RKO (cell line): ENCODE measurements at places on chromosomes 16 and 17.
A peak's percentile ranks its signal among the peaks of the same experiment; 100 is the strongest.

GRCh38 chr17:39591958-39592954, 15.5 kb downstream of the NEUROD2 start:
- DNase-seq: peak; percentile 56

DNA sequence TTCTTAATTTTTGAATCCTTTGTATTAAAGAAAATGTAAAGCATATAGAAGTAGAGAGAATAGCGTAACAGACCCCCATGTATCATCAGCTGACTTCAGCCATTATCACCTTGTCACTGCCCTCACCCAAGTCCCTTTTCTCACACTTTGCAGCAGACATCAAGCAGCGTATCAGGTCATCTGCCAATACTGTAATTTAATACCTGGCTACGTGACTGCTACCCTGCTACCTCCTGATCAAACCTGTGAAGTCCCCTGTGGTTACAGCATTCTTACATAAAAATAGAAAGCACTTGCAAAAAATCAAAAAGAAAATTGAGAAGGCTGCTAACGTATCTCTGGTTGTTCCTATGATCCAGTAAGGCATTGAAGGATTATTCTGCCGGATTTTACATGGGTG, 96.4 kb downstream of the PLCG2 start:
- DNase-seq: no peak

DNA sequence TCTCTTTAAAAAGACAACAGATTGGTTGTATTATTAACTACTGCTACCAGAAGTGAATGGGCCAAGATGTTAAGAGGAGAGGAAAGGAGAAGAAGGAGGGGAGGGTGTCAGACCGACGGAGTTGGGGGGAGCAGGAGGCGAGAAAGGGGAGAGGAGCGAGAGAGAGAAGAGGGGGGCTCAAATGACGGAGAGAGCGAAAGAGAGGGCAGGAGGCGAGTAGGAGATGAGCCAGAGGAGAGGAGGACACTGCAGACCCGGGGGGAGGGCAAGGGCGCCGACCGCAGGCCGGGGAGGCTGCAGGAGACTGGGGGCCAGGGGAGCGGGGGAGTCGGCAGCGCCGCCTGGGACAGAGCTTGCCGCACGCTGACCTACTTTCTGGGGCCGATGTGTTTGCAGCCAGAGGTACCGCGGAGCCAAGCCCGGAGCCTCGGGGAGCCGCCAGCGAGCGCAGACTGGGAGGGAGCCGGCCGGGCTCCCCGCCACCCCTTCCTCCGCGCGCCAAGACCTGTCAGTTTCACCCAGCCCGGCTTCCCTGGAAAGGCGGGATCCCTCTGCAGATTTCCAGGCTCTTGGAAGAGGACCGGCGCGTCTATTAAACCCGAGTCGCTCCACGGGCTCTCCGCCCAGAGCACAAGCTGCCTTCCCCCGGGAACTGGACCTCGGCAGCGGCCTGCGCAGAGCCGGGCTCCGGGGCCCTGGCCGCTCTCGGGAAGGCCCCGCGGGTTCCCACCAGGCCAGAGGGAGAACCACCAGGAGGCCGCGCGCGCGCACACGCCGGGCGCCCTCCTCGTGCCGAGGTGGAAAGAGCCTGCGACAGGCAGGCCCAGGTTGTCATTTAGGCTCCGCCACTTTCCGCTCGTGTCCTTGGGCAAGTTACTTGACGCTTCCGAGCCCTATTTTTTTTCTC, 74.6 kb downstream of the CMC2 start:
- DNase-seq: peak; percentile 28

DNA sequence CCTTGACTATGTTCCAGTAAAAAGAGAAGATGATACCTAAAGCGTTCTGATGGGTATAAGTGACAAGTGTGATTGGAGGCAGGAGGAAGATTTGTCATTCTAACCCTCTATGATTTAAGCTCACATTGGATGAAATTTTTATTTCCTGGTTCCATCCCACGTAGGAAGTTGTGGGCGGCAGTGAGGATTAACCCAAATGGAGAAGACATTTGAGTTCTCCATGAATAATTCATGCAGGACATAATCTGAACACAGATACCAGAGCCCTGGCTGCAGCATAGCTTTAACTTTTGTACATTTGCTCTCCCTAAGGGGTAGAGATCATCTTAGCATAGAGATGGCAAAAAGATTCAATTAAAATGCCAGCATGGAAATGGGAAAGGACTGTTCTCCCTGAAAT, 146.3 kb downstream of the SLC39A11 start:
- DNase-seq: no peak

- no peak for DNase-seq
Observed at GRCh38 chr16:85485379-85485778, 127.7 kb upstream of the GSE1 start.
